ENCODE measurements at places on chromosomes 6 and 20.

DNA sequence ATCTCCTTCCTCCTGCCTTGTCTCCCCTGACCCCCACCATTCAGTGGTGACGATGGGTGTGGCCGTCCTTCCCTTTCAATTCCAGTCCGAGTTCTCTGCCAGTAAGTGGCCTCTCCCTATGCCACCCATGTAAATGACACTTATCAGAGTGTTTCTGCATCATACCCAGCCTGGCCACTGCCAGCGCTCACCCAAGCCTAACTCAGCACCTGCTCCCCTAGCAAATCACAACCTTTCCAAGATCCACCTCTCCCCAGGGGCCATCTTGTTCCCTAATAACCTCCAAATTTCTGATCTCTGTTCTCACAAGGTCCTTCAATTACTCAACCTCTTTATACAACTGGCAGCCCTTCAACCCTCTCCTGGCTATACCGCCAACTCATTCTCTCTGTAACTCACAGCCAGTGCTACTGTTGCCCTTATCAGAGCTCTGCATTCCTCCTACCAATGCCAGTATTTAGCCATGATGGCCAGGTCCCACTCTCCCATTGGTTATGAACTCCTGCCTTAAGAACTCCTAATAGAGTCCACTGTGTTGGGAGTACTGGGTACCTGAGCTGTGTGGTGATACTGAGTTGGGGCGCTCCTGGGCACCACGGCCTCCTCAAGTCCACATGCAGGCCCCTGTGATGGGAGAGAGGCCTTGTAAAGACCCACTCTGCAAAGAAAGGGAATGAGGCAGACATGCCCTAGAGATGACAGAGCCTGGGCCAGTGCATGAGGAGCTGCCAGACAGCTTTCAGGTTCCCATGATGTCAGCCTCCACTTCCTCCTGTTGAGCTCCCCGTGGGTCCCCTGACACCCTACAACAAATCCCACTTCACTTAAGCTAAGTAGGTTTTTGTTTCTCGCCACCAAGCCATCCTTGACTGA is 187.4 kb upstream of the RREB1 start:
- no peak for DNase-seq

GRCh38 chr6:169269180-169270076 is 15.8 kb upstream of the THBS2 start:
- no peak for DNase-seq

GRCh38 chr20:37878835-37879599 is 23.9 kb upstream of the VSTM2L start:
- no peak for DNase-seq

DNA sequence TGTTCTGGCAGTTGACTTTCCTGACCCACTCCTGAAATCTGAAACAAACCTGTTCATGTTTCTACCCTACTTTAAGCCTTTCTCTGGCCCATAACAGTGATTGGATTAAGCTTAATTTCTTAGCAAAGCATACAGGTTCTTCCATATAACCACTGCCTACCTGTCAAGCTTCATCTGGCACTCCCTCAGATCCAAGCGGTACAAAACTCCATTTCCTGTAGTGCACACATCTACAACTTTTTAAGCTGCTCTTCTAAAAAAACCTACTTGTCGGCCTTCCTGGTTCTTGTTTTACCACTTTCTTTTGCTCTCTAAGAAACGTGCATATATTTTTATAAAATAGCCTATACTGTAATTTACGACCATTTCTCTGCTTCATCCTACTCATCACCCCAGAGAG is 916 bp upstream of the PPP1R11 start:
- no peak for DNase-seq
